Hematopoietic multipotent progenitor cell treated with erythropoietin and hydrocortisone succinate and interleukin-3 and kit ligand, for 17 days (in vitro differentiated cells): ENCODE measurements at places on chromosomes 7 and 10.

DNA sequence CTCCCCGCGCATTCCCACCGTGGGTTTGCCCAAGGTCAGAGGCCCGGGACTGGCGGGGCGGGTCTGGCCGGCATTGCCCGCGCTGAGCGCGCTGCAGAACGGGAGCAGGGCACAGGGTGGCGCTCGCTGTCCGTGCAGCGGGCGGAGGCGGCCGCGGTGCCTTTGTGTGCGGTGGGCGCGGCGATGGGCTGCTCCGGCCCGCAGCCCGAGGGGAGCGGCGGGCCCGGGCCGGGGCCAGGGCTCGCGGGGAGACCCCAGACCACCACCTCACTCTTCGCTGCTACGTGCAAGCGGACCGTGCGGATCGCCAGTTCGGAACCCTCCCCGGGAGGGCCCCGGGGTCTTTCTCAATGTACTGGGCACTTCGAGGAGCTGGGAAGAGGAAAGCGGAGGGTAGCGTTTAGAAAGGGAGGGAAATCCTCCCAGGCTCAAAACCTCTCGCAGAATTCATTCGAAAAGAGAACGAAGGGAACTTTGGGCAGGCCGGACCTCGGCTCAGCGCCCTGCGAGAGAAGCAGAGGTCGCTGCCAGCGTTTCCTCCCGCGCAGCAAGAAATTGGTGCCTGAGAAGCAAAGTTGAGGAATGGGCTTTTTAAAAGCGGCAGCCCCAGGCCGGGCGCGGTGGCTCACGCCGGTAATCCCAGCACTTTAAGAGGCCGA is 8.5 kb downstream of the SP8 start:
- DNase-seq = no peak

DNA sequence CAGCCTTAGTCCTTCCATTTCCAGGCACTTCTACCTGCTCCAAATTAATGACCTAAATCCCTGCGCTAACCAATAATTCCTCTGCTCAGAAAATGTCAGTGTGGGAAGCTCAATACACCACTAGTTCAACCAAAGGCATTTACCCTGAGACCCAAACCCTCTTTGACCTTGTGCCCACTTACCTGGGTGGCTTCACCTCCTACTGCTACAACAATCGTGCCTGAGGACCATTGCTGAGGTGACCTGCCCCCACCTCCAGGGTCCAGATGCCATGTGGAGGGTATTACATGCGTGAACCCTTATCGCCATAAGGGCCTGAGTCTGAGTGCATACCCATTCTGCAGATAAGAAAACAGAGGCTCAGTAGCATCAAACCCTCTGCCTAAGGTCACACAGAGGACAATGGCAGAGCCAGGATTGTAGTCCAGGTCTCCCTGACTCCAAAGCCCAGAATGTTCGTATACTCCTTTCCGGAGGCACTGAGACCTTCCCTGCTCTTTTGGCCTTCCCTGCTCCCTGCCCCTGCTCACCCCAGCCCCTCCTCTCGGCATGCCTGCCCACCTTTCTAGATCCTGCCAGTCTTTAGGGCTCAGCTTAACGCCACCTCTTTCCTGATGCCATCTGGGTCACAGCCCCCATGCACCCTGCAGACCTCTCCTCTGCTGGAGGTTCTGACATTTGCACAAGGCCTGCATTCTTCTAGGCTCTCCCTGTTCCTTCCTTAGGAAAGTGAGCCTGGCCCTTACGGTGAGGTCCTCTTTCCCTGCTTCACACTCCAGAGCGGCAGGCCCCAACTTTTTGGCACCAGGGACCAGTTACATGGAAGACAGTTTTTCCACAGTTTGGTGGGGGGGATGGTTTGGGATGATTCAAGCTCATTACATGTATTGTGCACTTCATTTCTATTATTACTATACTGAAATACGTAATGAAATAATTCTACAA is 94.9 kb downstream of the CHST15 start:
- no peak for DNase-seq

DNA sequence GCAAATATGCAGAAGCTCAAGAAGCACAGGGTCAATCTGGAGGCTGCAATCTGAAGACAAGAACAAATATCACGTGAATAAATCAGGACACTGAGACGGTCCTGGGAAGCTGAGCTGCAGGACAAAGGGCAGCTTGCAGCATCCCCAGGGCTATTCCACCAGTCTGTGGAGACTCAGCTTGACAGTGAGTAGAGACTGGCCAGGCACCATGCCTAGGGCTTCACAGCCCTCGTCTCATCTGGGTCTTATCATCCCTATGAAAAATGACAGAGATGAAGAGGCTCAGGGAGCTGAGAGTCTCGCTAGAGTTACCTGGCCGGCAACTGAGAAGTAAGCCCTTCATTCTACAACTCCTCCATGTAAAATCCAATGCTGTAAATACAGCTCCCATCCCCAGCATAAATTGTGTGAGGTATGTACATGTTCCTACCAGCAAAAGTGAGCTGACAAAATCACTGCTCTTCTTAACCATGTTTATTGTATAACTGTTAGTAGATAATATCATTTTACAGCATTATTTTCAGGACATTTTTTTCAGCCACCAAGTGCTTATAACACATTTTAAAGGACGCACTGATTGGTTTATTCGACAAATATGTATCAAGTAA is 186.6 kb upstream of the IGFBP3 start:
- no peak for DNase-seq

GRCh38 chr10:3131098-3131497 is 41.5 kb downstream of the PITRM1 start:
- DNase-seq = no peak

DNA sequence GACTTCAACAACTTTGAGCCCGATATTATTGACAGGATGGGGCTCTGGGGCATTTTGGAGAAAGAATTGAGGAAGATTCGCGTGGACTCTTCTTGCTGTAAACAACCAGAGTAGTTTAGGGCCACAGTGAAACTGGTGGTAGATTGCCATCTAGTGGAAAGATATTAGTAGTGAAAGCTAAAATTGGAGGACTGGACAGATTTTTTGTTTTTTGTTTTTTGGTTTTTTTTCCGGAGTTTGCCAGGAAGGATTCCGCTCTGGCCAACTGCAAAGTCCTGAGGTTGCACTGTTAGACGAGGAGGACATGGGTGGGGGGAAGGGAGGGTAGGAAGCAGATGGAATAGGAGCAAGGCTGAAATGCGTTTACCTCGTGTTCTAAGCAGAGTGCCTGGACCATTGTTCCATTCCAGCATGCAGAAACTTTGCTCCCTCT is 11.7 kb downstream of the NOBOX start:
- peak; percentile 15 for DNase-seq

- DNase-seq = no peak
Measured at GRCh38 chr7:71424166-71425035, 292.5 kb downstream of the GALNT17 start.

DNA sequence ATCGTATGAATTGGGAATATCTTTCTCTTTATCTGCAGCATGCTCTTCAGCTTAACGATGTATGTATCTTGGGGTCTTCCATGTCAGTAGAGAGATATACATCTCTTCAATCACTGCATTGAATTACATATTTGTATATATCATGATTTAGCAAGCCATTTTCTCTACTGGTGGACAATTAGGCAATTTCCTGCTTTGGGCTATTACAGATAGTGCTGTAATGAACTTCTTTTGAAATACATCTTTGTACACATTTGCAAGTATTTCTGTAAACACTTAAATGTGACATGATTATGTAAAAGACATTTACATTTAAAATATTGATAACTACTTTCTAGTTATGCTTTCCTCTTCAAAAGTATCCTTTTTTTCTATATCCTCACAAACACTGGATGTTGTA is 199.0 kb downstream of the PPP1R9A start:
- no peak for DNase-seq

- DNase-seq = no peak
Measured at GRCh38 chr7:51161937-51162336, 154.7 kb downstream of the COBL start.

DNA sequence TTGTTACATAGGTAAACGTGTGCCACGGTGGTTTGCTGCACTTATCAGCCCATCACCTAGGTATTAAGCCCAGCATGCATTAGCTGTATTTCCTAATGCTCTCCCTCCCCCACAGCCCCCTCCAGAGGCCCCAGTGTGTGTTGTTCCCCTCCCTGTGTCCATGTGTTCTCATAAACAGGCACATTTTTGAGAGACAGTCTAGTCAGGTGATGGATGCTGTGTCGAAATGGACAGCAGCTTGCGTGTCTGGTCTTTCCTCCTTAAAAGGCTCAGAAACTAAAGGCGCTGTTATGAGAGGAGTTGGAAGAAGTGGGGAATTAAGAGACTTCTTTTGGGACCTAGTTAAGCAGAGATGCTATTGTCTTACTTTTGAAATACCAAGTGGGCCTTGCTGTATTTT is 296.0 kb downstream of the BBS9 start:
- no peak for DNase-seq

- DNase-seq = no peak
Measured at GRCh38 chr10:20473023-20473760, 423.9 kb downstream of the NEBL start.

DNA sequence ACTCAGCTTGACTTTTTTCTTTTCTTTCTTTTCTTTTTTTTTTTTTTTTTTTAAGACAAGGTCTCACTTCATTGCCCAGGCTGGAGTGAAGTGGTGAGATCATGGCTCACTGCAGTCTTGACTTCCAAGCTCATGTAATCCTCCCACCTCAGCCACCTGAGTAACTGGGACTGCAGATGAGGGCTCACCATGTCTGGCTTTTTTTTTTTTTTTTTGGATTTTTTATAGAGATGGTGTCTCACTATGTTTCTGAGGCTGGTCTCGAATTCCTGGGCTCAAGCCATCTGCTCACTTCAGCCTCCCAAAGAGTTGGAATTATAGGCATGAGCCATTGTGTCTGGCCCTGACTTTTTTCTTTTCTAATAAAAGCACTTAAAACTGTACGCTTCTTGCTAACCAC is 358.2 kb upstream of the IGFBP3 start:
- DNase-seq = no peak

DNA sequence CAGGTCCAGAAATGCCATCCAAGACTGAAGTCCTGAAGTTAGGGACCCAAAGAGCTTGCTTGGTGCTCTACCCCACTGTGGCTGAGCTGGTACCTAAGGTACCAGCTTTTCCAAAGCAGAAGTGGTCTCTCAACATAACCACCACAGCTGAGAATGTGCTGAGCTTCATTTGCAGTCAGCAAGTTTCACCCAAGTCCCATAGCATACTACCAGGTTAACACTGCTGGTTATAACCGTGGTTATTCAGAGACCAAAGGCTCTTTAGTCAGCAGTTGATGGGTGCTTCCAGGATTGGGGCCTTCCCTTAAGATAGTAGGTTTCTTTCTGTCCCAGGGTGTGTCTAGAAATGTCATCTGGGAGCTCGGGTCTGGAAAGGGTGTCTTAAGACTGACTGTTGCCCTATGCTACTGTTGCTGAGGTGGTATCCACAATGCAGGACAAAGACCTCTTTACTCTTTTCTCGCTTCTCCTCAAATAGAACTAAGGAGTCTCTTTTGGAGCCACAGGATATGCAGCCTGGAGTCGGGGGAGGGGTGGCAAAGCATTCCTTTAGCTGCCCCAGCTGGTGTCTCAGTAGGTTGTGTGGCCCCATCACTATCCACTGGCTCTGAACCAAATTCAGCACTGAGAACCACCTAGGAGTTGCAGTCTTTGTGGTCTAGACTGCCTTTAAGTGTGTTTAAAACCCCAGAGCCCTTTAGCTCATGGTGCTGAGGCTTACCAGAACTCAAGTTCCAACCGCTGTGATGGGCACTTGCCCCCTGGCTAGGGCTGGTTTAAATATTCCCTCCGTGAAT is 354.9 kb upstream of the SEMA3C start:
- DNase-seq = no peak

- DNase-seq = no peak
Measured at GRCh38 chr10:26579256-26580063, 118.0 kb upstream of the PDSS1 start.

DNA sequence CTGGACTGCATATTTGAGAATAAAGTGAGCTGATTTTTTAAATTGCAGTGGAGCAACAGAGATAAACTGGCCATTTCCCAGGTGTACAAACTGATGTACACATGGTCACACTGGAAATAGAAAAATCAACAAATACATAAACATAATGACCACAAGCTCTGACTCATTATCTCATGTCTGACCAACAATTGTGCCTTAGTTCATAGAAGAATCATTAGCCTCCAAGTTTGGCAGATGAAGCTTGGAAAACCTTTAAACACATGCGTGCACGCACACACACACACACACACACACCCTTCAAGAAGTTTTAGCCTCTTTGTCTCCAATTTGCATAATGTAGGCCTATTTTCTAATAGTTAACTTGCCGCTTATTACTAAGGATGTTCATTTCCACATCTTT is 308.9 kb upstream of the POM121L12 start:
- DNase-seq = no peak

DNA sequence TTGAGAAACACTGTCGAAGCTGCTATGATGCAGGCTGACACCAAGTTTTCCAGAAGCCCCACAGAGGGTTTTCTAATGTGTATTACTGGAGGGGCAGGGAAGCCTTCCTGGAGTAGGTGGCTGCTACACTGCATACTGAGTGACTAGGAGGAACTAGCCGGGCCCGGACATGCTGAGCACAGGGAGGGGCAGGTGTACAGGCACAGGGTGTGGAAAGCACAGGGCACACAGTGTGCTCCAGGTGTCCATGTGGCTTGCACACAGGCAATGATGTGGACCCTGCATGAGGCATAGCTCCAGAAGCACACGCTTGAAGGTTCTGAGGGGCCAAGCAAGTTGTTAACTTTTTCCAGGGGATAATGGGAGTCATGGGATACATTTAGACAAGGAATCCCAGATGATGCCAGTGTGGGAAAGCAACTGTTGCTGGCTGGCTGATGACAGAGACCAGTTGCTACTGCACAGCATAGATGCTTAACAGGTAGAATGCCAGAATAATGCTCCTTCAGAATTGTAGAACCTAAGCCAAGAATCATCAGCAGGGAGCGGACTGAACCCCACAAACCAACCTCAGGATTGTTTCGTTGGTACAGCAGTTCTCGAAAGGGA is 14.6 kb downstream of the DHX32 start:
- DNase-seq = no peak

DNA sequence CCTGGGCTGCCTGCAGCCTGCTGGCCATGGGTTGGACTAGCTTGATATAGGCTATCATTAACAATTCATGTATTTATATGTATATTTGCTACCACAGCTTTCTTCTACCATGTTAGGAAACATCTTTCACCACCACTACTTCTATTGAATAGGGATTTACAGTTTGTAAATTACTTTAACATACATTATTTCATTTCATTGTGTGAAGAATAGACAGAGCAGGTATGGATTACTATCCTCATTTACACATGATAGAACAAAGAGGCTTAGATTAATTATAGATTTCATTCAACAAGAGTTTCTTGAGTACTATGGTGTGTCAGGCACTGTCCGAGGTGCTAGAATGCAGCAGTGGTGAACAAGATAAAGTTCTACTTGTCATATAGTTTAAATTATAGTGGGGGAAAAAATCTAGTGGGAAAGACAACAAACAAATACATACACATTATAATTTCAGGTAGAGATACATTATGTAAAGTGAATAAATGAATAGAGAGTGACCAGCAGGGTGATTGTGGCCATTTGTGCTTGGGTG is 20.6 kb downstream of the VTI1A start:
- DNase-seq = no peak
